ENCODE measurements at places on chromosomes 7 and 10.

DNA sequence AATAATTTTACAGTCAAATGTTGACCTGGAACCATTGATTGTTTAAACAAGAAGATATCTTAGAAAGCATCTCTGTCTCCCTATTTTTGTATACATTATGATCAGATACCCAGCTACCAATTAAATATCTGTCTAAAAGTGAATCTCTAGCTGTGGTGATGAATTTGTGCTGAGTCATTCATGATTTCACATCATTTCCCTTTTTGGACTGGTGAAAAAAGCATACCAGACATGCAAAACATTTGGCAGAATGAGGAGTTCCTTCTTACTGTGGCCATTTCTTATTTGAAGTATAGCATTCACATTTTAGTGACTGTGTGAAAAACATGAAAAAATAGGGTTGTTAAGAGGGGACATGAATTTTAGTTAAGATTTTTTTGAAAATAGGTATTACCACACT, 98.0 kb upstream of the GATA3 start:
- DNase-seq = peak; percentile 54

- no peak for DNase-seq
Measured at GRCh38 chr10:76297780-76298281, 866.4 kb downstream of the LRMDA start.

DNA sequence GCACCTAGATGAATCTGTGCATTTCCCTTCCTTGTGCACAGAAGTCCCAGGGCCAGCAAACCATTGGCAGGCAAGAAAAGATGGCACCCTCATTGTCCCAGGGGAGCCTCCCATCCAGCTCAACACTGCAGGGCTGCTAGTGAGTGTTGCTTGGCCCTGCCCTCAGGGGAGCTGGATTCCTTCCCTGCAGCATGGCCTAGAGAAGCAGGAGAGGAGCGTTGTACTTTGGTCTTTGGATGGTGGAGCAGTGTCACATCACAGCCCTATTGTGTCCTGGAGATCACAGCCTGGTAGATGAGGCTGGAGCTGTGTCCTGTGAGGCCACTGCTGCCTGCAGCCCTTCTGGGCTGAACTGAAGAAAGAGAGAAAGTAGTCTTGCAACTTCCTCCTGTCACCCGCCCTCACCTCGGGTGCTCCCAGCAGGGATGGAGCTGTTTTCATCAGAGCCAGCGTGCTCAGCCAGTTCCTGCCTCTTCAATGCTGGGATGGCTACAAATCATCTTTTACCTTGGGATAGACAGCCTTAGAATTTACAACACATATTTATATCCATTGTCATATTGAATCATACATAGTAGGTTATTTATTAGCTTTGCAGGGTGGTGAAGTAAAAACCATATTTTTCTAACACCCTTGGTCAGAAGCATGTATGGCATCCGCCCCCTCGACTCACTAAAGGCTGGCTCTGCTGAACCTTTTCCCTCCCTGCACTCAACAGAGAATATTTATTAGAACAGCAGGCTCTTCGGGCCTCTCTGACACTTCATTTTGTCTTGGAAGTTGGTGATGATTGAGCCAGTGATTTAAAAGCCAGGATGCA, 43.1 kb upstream of the FAM180A start:
- DNase-seq = no peak

GRCh38 chr10:110499796-110500514, 2.2 kb downstream of the DUSP5 start:
- no peak for DNase-seq

GRCh38 chr10:77253556-77254064, 384.0 kb downstream of the KCNMA1 start:
- no peak for DNase-seq

DNA sequence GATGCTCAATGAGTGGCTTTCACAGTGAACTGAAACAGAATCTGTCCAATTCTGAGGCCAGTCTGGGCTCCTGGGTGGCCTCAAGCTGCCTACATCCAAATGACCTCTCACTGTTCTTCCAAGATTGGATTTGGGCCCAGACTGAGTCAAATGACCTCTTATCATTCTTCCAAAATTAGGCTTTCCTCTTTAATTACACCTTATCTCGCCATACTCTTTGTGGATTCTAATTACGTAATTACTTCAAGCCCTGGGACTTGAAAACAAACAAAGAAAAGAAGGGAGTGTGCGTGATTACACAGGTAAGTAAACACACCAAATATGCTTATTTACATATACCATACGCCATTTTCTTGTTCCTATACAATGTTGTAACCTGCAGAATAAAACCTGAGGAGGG, 18.8 kb downstream of the SORBS1 start:
- DNase-seq = no peak

DNA sequence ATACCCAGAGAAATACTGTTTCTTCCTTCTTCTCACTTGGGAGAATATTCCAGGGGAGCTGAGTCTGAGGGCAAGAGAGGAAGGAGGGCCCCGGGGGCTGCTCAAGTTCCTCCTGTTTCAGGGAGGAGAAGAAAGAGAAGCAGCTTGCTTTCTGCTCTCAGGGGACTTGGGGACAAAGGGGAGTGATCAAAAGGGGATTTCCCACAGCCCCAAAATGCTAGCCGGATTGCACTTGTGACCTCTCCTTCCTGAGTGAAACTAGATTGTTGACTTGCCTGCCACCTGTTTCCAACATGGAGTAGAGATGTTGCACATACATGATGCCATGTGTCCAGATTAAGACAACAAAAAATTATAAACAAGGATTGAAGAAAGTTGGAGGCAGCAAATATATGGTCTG, 28.7 kb upstream of the PDCD4 start:
- no peak for DNase-seq

- DNase-seq = no peak
Measured at GRCh38 chr10:112201334-112201733, 17.8 kb upstream of the GPAM start.

GRCh38 chr10:603745-604144, 85.7 kb downstream of the DIP2C start:
- DNase-seq = no peak

DNA sequence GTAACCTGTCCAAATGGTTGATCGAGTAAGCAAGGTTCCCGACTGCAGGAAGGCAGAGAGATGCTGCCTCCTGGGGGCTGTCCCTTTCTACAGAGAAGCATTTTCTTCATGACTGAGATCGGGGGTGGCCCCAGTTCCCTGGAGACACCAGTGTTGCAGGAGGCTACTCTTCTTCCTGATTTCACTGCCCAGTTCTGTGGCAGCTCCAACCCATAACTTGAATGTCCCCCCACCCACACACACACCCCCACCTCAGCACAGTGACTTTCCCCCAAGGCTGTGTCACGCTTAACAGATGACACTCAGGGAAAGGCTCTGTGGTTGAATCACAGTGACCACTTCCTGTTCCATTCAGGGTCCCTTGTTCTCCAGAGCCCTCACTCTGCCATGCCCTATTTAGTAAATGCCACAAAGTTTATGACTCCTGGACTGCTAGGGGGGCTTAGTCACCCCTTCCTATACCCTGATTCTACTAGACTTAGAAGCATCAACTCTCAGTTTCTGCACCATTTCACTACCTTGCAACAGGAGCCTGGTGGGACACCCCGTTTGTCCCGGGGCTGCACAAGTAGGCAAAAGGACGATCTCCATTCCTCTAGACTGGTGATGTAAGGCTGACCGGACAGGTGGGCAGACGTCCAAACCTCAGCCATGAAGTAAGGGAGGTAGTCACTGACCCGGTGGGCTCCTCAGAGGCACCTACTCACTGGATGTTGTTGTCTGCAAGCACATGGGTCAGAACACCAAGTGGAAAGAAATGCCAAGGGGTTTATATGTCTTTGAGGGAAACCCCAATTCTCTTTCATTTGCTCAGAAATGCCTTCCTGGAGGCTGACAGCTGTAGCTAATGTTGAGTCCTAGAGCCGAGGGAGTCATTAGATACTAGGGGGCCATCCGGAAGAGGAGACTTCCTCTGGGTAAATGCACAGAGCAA, 31.3 kb upstream of the SMC3 start:
- peak; percentile 83 for DNase-seq

DNA sequence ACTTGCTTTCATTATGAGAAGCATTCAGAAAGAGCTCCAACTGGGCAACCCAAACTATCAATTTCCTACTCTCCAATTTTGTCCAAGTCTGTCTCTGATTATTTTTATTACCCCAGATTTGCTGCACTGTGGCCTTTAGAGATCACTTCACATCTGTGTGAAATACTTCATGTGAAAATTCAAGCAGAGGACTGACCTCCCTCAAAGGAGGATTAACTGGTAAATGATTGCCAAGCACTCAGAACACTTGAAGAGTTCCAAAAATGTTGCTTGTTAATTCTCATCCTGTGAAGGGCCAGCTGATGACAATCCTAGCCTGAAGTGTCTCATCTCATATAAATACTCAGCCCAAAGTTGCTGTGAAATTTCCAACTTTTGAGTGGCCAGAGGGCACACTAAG, 182.8 kb upstream of the DGKB start:
- no peak for DNase-seq

GRCh38 chr7:2357571-2357970, 2.9 kb downstream of the EIF3B start:
- DNase-seq = no peak

DNA sequence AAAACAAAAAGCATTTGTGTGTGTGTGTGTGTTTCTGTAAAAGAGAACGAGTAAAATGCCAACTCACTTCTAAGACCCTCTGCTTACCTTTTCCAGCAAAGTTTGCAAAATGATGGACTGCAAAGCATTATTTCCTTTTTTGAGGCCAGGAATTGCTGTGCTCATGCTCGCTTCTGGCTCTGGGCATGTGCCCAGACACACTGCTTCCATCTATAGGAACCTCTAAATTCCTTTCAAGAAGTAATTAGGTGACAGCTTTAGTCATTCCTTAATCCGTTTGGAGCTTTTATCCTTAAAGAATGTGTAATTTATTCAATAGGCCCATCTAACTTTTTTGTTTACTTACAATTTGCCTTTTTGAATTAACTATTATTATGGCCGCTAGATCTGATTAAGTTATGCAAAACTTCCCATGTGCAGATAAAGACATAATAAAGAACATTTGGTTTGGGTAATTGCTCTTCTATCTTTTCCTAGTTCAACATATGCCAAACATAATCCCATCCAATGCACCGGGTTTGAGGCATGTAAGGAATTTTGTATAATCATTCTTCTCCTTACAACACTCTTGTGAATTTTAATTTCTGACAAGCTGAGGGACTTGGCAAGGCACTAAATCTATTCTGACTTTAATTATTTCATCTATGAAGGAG, 34.7 kb downstream of the A1CF start:
- no peak for DNase-seq

- DNase-seq = no peak
Measured at GRCh38 chr10:61481597-61481996, 28.4 kb upstream of the TMEM26 start.

GRCh38 chr7:6278749-6279310, 6.4 kb upstream of the CYTH3 start:
- DNase-seq = no peak

DNA sequence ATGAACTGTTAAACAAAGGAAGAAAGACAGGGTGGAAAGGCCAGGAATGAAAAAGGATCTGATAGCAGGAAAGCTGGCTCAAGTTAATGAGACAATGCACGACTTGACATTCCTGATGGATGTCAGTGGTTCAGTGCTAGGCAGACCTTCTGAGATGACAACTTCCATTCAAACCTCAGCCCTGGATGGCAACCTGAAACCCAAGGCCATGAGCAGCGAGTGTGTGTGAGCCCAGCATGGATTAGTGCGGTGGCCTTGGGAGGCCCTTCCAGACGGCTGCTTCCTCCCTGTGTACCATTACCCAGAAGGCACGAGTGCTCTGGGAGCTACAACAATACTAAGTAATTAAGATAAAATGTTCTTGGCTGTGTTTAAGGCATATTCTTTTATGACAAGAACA, 18.8 kb downstream of the TRIL start:
- DNase-seq = no peak

DNA sequence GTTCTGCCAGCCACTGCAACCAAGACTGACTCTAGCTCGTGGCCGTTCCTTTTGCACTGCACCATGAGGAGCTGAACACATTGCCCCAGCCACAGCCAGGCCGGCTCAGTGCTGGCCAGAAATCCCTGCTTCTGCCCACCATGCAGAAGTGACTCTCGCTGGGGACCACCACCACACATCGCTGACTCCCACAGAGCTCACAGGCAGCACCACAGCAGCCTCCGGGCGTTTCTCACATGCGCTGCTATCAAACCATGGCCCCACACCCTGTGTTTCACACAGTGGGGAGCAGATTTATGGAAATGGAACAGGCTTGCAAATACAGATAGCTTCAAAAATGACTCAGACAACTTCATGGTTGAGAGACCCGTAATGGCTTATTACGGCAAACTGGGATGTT, 15.4 kb upstream of the SDK1 start:
- DNase-seq = no peak

GRCh38 chr7:49166441-49166840, 242.1 kb downstream of the CDC14C start:
- no peak for DNase-seq

DNA sequence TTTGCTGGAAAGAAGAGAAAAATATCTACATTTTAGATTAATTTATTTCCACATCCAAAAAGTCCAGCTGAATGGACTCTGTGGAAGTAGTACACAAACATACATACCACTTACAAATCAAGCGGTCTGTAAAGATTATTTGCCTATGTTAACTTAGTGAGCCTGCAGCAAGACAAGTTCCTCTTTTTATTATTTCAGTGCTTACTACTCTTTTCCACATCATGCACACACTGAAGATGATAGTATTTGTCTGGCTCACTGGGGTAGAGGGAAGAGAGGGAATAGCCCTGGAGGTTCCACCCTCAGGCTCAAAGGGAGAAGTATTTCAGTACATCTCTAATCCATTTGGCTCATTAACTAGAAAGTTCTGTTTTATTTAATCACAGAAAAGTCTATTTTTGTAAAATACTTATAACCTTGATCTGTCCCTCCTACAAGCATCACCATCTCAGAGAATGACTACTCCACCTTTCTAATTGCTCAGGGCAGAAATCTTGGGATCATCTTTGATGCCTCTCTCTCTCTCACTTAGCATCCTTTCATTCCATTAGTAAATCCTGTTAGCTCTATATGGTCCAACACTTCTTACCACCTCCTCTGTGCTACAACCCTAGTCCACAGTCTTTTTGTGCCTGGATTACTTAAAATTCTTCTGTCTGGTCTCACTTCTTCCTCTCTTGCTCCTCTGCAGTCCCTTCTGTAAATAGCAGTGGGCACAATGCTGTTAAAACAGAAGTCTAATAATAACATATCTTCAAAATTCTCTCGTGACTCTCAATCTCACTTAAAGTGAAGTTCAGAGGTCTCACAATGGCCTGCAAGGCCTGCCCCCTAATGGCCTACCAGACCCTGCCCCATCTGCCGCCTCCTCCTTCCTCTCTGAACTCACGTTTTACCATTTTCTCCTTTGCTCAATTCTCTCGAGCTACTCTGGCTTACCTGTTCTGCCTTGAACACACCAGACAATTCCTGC, 64.3 kb upstream of the CCDC6 start:
- DNase-seq = no peak

GRCh38 chr7:80070391-80070790, 64.2 kb upstream of the GNAI1 start:
- DNase-seq = peak; percentile 28

All from skeletal muscle cell (primary cell).